ENCODE measurements at places on chromosomes 1 and 21.

- DNase-seq, result no peak
Observed at GRCh38 chr1:204113896-204114295, 37.9 kb downstream of the ETNK2 start.

GRCh38 chr1:116710420-116711262, 43.1 kb upstream of the IGSF3 start:
- no peak for DNase-seq

DNA sequence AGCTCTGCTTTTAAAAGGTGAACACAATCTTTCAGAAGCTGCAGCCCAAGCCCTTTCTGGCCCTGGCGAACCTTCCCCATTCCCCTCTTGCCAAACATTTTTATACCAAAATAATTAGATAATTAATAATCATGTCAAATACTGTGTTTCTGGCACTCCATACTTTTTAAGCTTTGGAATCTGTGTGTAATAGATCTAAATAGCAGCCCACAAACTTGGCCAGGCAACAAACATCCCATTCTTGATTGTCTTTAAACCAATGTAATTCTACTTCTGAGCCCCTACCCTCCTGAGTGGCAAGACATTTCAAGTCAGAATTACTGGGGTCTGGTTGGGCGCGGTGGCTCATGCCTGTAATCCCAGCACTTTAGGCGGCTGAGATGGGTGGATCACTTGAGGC, 137.7 kb downstream of the NAV1 start:
- no peak for DNase-seq

- no peak for DNase-seq
Observed at GRCh38 chr1:117512728-117513321, 93.0 kb upstream of the TENT5C start.

GRCh38 chr1:77533660-77534305, 148.7 kb downstream of the ZZZ3 start:
- no peak for DNase-seq

DNA sequence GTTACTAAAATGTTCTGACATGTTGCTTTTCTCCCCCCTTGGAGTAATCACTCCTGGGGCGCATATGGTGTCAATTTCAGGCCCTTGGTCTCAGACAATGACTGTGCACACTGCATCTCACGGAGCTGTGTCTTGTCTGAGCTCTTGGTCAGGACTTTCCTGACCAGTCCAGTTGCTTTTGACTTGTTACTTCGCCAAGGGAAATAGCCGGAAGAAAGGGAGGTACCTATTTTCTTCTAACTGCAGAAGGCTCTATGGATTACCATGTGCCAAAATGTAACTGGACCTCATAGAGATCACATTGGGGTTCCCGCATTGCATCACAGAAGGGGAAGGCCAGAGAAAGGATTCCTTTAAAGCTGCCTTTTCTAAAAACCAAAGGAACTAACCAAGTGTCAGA, 68.6 kb downstream of the SPAG17 start:
- no peak for DNase-seq

- DNase-seq, result no peak
Observed at GRCh38 chr1:212791261-212791675, 309 bp downstream of the NSL1 start.

DNA sequence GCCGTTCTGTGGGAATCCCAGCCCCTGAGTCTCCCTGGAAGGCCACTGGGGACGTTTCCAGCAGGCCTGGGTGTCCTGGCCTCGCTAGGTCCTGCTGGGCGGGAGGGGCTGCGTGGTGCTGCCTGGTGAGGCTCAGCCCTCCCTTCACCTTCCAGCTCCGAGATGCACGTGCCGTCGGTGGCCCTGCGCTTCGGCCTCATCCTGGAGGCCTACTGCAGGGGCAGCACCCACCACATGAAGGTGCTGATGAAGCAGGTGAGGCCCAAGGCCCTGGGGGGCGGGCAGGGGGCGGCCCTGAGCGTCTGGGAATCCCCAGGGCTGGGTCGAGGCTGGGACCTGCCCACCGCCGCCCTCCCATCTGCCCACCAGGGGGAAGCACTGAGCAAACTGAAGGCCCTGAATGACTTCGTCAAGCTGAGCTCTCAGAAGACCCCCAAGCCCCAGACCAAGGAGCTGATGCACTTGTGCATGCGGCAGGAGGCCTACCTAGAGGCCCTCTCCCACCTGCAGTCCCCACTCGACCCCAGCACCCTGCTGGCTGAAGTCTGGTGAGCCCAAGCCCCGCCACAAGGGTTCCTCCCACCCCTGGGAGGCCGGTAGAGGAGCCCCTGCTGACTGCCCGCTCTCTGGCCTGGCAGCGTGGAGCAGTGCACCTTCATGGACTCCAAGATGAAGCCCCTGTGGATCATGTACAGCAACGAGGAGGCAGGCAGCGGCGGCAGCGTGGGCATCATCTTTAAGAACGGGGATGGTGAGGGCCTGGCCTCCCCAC, 70.3 kb downstream of the PIK3CD start:
- DNase-seq, result no peak
